Renal cortex interstitium (tissue), 15 donors: ENCODE measurements at places on chromosomes 1 and 21. TPM values are rescaled to one million over a fixed set of nuclear protein-coding genes. Genes with fewer than 3 reads are reported as not detected.

The FUBP1 gene
- 336 TPM for polyA plus RNA-seq

The FCRL4 gene
- polyA plus RNA-seq: not detected

The TMPRSS2 gene
- 29.0 TPM for polyA plus RNA-seq

The TRIM58 gene
- polyA plus RNA-seq: 2.2 TPM

The KPRP gene
- not detected for polyA plus RNA-seq

The ATP1A4 gene
- 0.32 TPM for polyA plus RNA-seq

The MTARC2 gene
- 53.8 TPM for polyA plus RNA-seq

The SFT2D2 gene
- polyA plus RNA-seq: 19.8 TPM

The SAMSN1 gene
- 2.4 TPM for polyA plus RNA-seq

The MXRA8 gene
- 196 TPM for polyA plus RNA-seq

The TRIM33 gene
- 55.5 TPM for polyA plus RNA-seq

The BSND gene
- polyA plus RNA-seq: 4.2 TPM

The IFNLR1 gene
- polyA plus RNA-seq: 5.3 TPM

GRCh38 chr1:62625415-62625814 is 28.1 kb downstream of the ANGPTL3 start:
- no peak for DNase-seq

- no peak for DNase-seq
These were observed 177.1 kb downstream of the HHAT start for GRCh38 chr1:210505601-210506496.

GRCh38 chr1:15343099-15343498 is 66.6 kb upstream of the EFHD2 start:
- no peak for DNase-seq

GRCh38 chr1:27621051-27621920 is 13.7 kb downstream of the FGR start:
- DNase-seq: no peak

DNA sequence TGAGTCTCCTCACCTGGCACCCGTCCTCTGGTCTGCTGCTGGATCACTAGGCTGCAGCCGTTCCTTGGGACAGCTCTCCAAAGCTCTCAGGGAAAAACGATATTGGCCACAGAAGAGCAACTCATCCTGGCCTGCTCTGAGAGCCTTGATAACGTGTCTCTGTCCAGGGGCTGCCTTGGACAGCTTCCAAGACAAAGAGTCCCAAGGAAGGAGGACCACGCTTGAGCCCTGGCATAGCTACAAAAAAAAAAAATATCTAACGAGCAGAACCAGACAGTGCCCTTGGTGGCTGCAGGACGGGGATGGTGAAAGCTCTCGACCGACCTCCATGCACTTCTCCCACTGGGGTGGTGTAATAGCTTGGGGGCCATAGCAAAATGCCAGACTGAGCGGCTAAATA is 589.6 kb downstream of the NPHP4 start:
- no peak for DNase-seq

DNA sequence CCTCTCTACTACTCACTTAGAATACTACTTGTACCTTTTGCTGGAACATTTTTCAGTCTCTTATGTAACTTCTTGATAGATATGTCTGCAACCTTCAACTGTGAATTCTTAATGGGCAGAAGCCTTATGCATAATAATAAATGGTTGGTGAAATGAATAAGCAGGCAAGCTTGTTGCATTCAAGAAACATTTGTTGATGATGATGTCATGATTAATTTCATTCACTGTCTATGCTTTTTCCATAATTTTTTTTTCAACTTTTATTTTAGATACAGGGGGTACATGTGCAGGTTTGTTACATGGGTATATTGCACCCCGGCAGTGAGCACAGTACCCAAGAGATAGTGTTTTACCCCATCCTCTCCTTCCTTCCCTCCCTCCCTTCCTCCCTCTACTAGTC is 48.0 kb downstream of the SIPA1L2 start:
- no peak for DNase-seq

DNA sequence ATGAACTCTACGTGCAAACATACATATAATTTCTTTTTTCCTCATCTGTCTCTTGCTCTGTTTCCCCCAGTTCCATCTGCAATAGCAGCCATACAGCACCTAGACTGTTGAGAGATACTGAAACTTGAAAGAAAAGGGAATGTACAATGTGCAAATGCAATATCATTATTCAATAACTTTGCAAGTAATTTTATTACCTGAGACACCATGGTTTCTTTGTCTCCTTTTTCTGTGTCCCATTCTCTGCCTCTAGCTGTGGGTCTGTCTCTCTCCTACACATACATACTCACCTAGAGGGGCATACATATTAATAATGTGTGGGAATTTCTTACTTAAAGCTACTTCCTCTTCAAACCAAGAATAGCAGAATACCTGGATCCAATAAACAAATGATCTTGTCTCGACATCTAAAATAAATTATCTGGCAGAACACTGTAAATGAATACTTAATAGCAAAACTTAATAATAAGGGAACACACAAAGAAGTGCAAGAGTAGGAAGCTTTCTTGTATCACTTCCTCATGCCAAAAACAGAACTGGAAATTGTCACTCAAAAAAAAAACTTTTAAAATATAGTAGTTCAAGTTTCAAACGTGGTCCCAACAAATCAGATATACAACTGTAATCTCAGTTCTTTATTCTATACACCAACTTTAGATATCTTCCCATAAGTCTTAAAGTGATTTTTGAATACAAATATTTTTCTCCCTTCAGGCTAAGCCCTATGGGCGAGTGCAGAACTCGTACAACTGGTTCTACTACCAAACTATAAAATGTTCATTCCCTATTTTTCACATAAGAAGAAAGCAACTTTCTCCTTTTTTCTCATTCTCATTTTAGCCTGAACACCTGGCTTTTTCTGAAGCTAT is 194.6 kb downstream of the NRIP1 start:
- DNase-seq: no peak

- no peak for DNase-seq
These were observed 80.7 kb downstream of the JMJD4 start for GRCh38 chr1:227654431-227654830.

GRCh38 chr1:34668063-34668462 is 86.8 kb upstream of the GJB5 start:
- no peak for DNase-seq

DNA sequence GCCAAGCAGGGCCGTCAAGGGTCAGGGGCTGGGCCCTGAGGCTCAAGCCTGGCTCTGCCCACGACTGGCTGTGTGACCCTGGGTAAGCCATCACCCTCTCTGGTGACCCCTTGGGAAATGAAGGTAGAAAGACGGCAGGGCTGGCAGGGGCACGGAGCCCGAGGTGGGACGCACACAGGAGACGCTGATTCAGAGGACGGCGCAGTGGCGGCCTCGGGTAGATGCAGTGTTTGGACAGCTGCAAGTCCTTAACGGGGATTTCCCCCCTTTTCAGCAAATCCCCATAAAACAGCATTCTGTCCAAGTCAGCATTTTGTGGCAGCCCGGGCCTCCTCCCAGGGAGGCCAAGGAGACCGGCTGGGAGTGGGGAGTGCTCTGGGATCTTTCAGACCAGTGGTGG is 16.7 kb downstream of the COL8A2 start:
- DNase-seq: no peak
